Activated naive CD8-positive, alpha-beta T cell treated with anti-CD3 and anti-CD28 coated beads for 36 hours (primary cell): ENCODE measurements at places on chromosomes 16 and 17. TPM values are rescaled to one million over a fixed set of nuclear protein-coding genes. Genes with fewer than 3 reads are reported as not detected.

The TMC5 gene
- total RNA-seq, result not detected

The MLX gene
- 57.5 TPM for total RNA-seq

The HBA1 gene
- not detected for total RNA-seq

The USP31 gene
- 6.3 TPM for total RNA-seq

DNA sequence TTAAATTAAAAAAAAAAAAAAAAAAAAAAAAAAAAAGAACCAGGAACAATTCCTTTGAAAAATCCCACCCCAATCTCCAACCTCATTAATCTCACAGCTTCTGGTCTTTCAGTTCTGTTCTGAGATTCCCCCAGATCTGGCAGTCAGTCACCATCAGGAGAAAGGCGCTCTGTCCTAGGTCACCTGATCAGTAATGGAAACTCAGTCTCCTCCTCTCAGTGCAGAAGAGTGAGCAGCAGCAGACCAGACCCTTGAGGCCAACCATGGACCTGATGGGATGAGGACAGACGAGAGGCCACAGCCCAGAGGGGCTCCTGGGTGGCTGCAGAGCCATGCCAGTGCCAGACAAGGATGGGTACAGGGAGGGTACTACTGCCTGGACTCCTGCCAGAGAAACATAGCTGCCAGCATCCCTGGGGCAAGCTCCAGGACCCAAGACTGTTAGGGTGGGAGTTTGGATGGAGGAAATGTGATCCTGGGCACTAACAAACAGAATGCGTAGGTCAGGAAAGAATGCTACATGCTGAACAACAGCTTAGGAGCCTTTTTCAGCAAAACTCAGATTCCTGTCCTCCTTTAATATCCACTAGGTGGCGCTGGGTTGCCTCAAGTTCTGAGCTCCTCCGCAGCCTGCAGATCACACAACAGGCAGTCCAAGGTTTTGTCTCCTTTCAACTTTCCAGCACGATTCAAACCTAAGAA is 28.7 kb downstream of the MPG start:
- H3K4me3 ChIP-seq, result no peak overlapping the region
- no peak overlapping the region for H3K27ac ChIP-seq
- H3K27me3 ChIP-seq, result no peaks in the 10 kb centered on the region
- peak; percentile 40 for DNase-seq
- H3K36me3 ChIP-seq, result peaks cover 8% of the 10 kb centered on the region

GRCh38 chr16:54923055-54923473 is 7.6 kb upstream of the IRX5 start:
- no peak for DNase-seq
- peaks cover 11% of the 10 kb centered on the region for H3K4me1 ChIP-seq
- H3K36me3 ChIP-seq, result peaks cover 10% of the 10 kb centered on the region
- peaks cover 63% of the 10 kb centered on the region for H3K27me3 ChIP-seq
- H3K4me3 ChIP-seq, result no peak overlapping the region

- H3K36me3 ChIP-seq, result peaks cover 3% of the 10 kb centered on the region
- no peaks in the 10 kb centered on the region for H3K27me3 ChIP-seq
- H3K4me3 ChIP-seq, result no peak overlapping the region
- H3K27ac ChIP-seq, result no peak overlapping the region
Observed at GRCh38 chr16:14445937-14446715, 183.9 kb downstream of the PARN start.

DNA sequence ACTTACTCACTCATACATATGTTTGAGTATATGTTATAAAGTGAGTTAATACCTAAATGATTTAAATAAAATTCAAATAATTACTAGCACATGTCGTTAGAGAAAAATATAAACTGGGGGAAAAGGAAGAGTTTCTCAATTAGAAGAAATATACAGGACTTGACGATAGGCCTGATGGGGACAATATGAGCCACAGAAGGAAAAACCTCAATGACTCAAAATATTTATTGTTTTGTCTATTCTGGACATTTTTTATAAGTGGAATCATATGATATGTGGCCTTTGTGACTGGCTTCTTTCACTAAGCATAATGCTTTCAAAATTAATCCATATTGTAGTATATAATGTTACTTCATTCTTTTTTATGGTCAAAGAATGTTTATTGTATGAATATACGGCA is 339.2 kb upstream of the PMFBP1 start:
- H3K27ac ChIP-seq, result no peak overlapping the region
- DNase-seq, result no peak
- no peaks in the 10 kb centered on the region for H3K36me3 ChIP-seq

- no peak for DNase-seq
- peaks cover 2% of the 10 kb centered on the region for H3K36me3 ChIP-seq
- H3K27me3 ChIP-seq, result peaks cover 58% of the 10 kb centered on the region
- H3K4me3 ChIP-seq, result no peak overlapping the region
Observed at GRCh38 chr17:37708616-37709212, 36.1 kb downstream of the HNF1B start.

DNA sequence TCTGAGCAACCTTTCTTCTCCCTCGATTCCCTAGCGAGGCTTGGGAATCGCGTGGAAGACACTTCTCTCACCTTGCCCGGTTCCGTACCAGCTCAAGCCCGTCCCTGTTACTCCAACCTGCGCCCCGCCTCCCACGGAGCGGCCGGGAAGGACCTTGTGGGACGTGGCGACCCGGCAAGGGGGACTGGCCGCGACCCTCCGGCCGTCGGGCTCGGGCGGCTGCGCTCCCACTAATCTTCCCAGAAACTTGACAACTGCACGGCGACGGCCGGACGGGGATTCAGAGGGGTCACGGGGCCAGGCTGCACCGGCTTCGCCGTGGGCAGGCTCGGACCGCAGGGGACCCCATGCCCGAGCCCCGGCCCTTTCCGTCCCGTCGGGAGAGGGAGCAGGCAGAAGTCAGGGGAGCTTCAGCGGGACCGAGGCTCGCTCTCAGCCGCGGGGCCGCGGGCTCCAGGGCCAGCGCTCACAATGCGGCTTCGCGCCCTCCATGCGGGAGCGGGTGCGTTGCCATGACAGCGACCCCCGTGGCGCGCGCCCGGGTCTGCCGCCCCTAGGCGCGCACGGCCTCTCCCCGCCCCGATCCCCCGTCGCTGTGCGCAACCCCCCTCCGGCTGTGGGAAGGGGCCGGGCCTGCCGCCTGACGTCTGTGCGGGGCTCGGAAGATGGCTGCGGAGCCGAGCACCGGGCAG is at the start of gene SGSM2:
Gene SGSM2, plus strand, starts transcription at position 650 of the 692 bp plus-strand sequence. CDS start 188 bp downstream, outside the sequence.
- peaks cover 5% of the 10 kb centered on the region for H3K36me3 ChIP-seq
- no peaks in the 10 kb centered on the region for H3K27me3 ChIP-seq
- H3K27ac ChIP-seq, result peak within 1 kb of the TSS; percentile 99
- peak within 1 kb of the TSS; percentile 74 for H3K4me3 ChIP-seq
- H3K4me1 ChIP-seq, result peaks cover 15% of the 10 kb centered on the region
- peak; percentile 79 for DNase-seq

GRCh38 chr16:5027575-5028235 is 6.0 kb downstream of the NAGPA start:
- H3K36me3 ChIP-seq, result peaks cover 9% of the 10 kb centered on the region
- H3K4me1 ChIP-seq, result peaks cover 8% of the 10 kb centered on the region
- DNase-seq, result no peak
- H3K27me3 ChIP-seq, result no peaks in the 10 kb centered on the region
- no peak overlapping the region for H3K4me3 ChIP-seq
